ENCODE measurements at places on chromosomes 11 and 22.

GRCh38 chr11:1073261-1073724 is 1.4 kb upstream of the MUC2 start:
- no peak for DNase-seq

DNA sequence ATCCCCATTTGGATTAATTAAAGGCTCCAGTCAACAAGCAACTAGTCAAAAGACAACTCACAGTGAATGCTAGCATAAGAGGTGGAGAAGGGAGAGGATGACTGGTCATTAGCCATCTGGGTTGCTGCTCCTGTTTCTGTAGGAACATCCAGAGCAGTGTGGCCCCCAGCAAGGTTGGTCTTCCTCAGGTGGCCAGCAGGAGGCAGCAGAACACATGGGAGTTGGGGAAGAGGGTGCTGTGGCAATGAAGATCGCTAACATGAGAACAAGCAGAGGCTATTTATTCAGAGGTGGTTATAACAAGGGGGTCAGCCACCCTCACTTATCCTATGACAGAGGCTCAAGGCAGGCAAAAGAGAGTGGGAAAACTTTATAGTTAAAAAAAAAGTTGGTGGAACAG is 21.3 kb downstream of the IZUMO1R start:
- DNase-seq, result peak; percentile 31

- no peak for DNase-seq
These were observed 43.2 kb upstream of the BLID start for GRCh38 chr11:122159173-122159721.

DNA sequence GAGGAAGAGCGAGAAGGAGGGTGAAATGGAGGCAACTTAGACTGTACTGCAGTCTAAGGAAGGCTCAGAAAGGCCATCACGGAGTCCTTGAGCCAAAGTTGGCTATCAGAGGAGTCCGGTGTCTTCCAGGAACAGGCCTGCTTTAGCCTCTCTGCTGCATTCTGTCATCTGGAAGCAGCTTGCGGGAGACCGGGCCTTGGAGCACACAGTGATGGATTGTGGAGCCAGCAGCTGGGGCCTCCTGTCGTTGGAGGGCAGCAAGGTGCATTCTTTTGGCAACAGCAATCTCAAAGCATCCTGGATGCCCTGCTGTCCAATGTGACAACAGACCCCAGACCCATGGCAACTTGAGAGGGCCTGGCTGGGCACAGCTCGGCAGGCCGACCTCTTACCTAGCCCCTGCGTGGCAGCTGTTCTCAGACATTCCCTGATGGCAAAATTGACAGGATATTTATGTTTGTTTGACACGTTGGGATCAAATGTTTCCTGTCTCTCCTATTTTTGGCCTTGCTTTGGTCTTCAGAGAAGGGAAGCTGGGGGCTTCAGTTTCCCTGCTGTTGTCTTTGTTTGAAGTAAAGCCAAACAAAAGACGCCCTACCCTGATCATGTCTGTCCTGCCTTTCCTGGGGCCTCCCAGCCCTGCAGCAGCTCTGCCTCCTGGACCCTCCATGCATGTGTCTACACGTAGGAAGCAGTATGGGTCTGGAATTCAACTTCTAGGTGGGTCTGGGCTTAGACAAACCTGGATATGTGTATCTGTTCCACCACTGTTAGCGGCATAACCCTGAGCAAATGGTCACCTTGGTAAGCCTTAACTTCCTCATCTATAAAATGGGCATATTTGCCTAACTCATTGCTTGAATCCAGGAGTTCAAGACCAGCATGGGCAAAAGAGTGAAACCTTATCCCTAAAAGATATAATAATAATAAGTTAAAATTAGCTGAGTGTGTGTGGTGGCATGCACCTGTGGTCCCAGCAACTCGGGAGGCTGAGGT is 43.9 kb upstream of the LMO2 start:
- DNase-seq, result no peak

DNA sequence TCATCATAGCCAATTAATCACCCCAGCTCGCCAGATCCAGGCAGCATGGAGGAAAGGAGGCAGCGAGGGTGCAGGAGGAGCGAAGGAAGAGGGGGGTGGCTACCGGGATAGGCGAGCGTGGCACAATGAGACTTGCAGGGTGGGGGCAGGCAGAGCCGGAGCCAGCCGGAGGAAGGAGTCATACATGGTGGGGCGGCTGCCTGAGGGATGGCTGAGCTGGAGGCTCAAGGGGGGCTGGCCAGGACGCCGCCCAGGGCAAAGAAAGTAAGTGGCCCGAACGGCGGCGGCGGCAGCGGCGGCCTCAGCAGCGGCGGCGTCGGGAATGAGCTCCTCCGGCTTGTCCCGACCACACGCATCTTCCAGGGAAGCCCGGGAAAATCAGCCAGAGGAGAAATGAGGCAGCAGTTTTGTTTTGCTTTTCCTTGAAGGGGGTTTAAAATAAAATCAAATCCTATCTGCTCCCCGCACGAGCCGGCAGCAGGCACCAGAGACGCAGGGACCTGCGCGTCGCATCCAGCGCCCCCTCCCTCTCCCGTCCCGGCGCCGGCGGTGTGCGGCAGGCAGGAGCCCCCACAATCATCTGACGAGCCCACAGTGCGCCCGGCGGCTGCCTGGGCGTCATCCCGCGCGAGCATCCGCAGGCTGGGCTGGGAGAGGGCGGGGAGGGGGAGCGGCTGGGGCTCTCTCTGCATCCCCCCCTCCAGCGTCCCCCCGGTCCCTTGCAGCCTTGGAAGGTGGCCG is 263.6 kb downstream of the CTTN start:
- no peak for DNase-seq

DNA sequence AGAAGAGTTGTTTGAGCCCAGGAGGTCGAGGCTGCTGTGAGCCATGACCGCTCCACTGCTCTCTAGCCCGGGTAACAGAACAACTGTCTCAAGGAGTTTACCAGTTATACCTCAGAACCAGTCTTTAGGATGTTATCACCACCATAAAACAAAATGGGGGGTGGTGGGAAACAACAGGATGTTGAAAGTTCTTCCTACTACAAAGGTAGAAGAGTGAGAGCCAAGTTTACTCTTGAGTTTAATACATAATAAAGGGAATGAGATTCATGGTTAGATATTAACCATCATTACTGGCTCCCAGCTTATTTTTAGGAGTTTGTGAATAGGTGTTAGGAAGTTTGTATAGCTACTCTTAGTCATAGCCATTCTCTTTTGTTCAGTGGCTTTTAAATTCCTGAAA is 78.8 kb upstream of the HORMAD2 start:
- DNase-seq, result no peak

- DNase-seq, result no peak
These were observed 180.7 kb downstream of the MPPED1 start for GRCh38 chr22:43592476-43592875.

- no peak for DNase-seq
These were observed 29.1 kb upstream of the TXNRD2 start for GRCh38 chr22:19970479-19971275.

DNA sequence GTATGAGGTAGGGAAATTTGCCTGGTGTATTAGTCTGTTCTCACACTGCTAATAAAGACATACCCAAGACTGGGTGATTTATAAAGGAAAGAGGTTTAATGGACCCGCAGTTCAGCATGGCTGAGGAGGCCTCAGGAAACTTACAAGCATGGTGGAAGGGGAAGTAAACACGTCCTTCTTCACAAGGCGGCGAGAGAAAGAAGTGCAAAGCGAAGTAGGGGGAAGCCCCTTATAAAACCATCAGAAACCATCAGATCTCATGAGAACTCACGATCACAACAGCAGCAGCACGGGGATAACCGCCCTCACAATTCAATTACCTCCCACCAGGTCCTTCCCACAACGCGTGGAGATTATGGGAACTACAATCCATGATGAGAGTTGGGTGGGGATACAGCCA is 12.0 kb upstream of the RFPL2 start:
- DNase-seq, result no peak

- DNase-seq, result no peak
These were observed 93.7 kb downstream of the STIM1 start for GRCh38 chr11:3949125-3949524.

- peak; percentile 18 for DNase-seq
These were observed 59.7 kb upstream of the RASD2 start for GRCh38 chr22:35480627-35481550.

GRCh38 chr11:134150195-134150903 is 73.4 kb downstream of the NCAPD3 start:
- DNase-seq, result no peak

DNA sequence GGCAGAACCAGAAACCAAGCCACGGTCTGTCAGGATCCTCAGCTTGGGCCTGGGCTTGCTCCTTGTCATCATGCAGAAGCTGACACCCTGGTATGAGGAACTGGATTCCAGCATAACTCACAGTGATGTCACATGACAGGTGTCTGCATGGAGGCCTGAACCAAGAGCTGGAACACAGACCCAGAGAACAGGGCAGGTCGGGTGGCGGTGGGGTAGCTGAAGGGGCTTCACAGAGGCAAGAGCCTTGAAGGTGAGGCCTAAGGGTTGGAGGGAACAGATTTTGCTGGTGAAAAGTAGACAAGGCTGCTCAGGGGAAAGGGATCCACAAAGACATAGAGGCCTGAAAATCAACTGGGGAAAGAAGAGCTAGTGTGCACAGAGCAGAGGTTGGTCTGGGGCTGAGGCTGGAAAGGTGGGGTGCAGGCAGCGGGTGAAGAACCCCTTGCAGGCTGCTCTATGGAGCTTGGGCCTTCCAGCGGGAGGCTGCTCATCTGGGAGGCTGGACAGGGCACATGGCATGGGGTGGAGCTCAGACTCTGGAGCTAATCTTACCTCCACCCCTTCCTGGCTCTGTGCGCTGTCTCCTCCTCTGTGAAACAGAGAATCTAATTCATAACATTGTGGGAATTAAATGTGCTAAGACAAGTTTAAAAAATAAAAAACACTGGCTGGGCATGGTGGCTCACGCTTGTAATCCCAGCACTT is 18.4 kb upstream of the RPS3 start:
- DNase-seq, result no peak

- DNase-seq, result no peak
These were observed 7.4 kb downstream of the CBX6 start for GRCh38 chr22:38864361-38865191.

- no peak for DNase-seq
These were observed 37.1 kb downstream of the SBF1 start for GRCh38 chr22:50437511-50438304.

DNA sequence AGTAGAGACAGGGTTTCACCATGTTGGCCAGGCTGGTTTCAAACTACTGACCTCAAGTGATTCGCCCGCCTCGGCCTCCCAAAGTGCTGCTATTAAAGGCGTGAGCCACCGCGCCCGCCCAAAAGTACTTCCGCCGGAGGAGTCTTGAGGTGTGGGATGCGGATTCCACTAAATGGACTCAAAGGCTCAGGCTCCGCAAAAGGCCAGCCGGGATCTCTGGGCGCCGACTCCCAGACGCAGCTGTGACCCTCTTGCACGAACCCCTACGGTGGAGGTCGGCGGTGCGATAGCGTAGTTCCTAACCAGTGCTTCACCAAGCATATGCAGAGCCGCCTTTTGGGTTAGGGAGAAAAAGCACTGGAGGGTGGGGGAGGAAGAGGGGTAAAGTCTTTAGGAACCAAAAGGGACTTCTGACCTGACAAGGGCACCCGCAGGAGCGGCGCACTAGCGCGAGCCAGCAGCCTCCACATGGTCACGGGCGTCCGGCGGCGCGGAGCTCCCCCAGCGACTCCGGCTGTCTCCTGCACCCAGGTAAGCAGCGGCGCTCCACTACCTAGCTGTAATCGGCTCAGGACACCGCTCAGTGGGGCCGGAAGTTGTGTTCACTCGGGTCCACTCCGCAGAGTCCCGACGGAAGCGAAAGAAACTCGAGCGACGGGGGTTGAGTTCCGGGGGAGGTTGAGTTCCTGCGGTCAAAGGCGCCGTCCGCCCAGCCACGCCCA is at the start of gene MRPL16:
MRPL16 (minus strand) TSS at position 590 of the 722 bp plus-strand sequence; CDS start at position 470, 120 bp downstream.
- DNase-seq, result peak; percentile 82

DNA sequence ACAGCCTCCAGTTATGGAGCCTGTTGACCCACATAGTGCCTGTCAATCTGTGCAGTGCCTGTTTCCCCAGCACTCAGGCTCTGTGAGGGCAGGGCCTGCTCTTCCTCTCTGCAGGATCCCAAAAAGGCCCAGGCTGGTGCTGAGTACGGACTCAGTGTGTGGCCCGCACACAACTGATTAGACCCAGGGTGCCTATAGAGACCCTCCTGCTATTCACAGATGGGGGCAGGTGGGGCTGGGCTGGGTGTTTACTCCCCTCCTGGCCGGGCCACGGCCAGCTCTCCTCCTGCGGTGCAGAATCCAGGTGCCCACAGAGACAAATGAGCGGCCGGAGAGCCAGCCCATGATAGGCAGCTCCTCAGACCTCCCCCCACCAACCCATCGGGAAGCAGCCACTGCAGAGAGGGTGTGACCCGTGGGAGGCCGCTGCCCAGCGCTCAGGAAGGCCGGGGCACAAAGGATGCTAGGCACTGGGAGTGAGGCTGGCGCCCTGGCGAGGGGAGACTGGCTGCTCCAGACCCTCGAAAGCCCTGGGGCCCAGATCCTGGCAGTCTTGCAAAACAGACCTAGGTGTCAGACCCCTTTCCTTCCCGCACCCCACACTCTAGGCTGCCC is 239.0 kb downstream of the CTTN start:
- DNase-seq, result no peak

DNA sequence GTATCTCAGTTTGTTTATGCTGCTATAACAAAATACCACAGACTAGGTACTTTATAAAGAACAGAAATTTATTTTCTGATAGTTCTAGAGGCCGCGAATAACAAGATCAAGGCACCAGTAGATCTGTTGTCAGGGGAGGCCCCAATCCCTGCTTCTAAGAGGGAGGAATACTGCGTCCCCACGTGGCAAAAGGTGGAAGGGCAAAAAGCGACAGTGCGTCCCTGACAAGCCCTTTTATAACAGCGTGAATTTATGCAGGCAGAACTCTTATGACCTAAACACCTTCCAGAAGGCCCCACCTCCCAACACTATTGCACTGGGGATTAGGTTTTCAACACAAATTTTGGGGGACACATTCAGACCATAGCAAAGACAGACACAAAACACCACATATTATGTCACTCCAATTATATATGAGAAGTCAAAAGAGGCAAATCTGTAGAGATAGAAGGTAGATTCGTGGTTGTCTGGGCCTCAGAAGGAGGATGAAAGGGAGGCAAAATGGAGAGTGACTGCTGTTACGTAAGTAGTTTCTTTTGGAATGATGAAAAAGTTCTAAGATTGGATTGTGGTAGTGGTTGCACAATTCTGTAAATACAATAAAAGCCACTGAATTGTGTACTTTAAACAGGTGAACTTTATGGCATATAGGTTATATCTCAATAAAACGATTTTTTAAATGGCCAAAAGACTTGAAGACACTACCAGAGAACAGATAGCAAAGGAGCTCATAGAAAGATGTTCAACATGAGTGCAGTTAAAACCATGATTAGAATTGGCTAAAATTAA is 30.1 kb upstream of the TNRC6B start:
- no peak for DNase-seq

DNA sequence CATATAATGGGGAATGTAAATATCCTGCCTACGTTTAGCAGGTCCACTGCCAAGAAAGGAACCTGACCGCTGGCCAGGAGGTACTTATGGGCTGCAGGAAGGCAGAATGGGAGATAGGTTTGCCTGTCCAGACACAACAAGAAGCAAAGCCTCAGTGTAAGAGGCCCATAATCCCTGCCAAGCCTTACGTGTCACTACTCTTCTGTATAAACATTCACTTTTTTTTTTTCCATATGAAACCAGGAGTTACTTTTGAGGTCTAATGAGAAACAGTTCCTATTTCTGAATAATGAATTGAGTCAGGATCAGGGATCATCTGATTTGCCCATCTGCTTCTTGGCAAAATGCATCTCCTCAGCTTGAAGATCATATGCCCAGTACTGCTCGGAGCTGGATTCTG is 230.2 kb downstream of the NTM start:
- no peak for DNase-seq
